ENCODE measurements at places on chromosomes 11 and 22. TPM values are rescaled to one million over a fixed set of nuclear protein-coding genes. Genes with fewer than 3 reads are reported as not detected.

GRCh38 chr11:67371189-67371910 lies 2.0 kb downstream of the CLCF1 start:
- DNase-seq = peak; percentile 76

- peak; percentile 84 for DNase-seq
Measured at GRCh38 chr11:11028017-11028692, 170.3 kb upstream of the ZBED5 start.

- DNase-seq = no peak
Measured at GRCh38 chr22:41030891-41031290, 61.5 kb upstream of the EP300 start.

DNA sequence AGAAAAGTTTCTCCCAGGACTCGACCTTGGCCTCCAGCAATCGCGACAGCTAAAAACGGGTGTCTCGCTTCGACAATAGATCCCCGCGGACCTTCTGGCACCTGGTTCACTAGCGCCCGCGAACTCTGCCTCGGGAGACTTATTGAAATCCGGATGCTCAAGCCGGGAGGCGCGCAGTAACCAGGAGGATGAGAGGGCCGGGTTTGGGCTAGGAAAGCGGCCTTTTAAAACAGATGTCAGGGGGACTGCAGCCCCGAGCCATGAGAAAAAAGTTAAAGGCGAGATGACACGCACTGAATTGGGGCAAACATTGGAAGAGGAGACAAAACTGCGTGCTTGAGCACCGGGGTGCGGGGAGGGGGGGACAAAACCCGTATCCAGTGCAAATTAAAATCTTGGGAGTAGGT lies 637 bp upstream of the ZBTB16 start:
- no peak for DNase-seq

- DNase-seq = peak; percentile 10
Measured at GRCh38 chr11:30919389-30920152, 333.4 kb upstream of the MPPED2 start.

DNA sequence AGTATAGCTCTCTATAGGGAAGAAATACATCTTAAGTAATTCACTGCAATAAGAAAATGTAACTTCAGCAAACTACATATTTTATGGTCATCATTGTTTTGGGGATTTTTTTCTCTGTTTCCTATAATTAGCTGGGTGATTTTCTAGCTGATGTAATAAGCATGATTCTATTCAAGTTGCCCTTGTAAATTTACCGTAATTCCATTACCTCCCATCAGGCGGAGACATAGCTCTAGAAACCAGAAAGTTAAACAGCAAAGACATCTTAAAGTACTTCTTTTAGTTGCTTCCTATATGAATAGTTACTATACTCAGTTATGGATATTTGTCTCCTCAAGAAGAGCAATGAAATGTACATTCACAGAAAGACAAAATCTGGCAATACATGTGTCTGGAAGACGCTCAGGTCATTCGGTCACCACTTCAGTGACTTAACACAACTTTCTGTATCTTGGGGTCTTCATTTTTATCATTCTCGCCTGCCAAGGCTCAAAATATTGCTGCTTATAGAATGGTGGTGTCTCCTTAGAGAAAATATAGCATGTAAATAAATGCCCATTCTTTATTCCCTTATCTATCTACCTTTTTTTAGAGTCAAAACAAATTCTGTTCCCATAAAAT lies 239.9 kb upstream of the ZC3H12C start:
- DNase-seq = peak; percentile 64

DNA sequence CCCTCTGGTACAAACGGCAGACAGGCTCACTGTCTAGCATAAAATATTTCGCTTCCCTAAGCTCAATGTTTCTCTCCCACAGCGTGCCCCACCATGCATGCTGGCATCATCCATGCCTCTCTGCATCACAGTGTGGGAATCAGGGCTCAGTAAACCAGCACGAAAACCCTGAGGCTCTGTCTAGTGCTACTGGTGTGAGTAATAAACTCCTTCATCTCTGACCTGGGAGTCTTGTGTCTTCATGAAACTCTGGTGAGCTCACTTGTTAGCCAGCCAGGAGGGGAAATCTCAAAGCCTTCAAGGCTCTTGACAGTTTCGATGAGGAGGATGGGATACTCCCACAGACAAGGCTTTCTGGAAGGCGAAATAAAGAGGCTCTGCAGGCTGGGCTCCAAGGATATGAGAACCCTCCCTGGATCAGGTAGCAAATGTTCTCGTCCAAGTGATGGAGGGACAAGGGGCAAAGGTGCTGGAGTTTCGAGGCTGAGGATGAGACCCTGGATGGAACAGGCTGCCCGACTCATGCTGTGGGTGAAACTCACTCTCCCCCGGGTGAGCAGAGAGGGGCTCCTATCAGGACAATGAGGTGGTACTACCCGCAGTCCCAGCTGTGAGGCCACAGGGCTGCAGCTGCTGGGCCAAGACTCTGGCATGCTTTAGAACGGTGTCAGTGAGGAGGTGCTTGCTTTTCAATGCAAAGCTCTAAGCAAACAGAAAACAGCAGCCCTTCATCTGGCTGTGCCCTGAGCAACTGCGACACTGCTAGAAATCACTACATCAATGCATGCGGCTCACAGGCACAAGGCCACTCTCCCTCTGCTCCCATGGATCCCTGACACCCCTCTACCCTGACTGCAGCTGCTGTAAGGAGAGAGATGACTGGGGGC lies 69.3 kb downstream of the SHANK2 start:
- no peak for DNase-seq

DNA sequence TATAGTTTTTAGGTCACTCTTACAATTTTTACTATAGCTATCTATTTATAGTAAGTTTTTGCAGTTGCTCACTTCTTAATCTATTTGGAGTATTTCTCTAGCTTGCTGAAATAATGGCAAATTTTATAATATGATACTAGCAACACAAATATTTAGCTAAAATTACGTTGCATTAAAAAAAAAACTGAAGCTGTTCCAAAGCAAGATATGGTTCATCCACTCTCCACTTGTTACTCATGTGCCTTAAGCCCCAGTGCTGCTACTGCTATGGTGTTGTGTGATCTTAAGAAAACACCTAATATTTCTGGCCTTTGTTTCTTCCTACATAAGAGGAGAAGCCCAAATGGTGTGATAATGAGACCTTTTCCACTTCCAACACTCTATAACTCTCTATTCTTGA lies 479 bp downstream of the MMP3 start:
- DNase-seq = no peak

DNA sequence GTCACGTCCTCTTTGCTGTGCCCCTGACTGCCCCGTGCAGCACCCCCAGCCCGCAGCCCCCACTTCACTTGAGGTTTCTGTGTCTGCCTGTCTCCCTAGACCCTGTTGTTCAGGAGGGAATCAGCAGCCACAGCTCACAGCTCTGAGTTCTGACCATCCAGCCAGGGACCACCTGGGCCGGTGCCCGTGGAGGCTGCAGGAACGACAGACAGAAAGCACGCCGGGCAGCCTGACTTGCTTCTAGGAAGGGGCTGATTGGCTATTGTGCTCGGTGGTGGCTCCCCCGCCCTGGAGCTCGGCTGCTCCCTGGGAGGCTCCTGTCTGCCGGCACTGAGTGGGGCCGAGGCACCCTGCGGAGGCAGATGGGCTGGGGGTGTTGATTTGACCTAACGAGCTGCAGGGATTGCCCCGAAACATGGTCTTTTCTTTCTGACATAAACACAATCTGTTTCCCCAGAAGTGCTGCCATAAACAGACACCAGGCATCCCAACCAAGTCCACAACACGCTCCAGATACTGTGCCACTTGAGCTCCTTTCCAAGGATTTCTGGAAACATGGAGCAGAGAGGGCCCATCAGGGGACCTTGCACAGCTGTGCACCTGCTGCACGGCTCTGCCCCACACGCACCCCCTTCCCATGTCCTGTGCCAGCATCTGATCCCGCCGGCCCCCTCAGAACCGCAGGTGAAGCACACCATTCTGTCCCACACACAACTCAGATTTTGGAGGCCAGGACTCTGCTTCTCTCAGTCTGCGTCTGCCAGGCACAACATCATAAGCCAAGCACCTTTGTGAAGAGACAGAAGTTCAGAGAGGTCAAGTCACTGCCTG lies 855.9 kb downstream of the TBC1D22A start:
- no peak for DNase-seq

- DNase-seq = peak; percentile 95
Measured at GRCh38 chr22:39528681-39529486, 3.7 kb downstream of the RPS19BP1 start.

DNA sequence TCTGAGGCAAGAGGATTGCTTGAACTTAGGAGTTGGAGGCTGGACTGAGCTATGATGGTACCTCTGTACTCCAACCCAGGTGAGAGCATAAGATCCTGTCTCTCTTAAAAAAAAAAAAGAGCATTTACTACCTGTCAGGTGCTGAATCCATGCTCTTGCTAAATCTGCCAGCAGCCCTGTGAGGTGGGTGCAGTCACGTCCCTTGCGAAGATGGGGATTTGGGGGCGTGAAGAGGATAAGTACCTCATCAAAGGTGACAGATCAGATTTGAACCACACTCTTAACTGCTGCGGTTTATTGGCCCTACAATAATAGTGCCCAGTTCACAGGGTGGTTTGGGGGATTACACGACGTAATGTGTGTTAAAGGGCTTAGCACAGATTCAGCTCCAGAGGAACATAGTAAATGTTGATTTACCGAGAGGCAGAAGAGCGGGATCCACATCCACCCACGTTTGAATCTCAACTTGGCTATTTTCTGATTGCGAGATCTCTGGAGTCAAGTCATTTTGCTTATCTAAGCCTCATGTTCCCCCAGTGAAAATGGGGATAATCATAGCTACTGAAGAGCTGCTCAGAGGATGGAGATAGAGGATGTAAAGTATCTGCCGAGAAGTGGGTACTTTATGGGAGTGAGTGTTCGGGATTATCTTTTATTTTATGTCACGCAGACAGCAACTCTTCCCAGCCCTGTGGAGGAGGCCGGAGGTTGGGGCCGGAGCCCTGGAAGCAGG lies 28.1 kb upstream of the LRRC10B start:
- DNase-seq = no peak

- no peak for DNase-seq
Measured at GRCh38 chr11:1012740-1013630, 23.5 kb downstream of the MUC6 start.

GRCh38 chr22:45172881-45173585 lies 9.3 kb downstream of the NUP50 start:
- peak; percentile 36 for DNase-seq

DNA sequence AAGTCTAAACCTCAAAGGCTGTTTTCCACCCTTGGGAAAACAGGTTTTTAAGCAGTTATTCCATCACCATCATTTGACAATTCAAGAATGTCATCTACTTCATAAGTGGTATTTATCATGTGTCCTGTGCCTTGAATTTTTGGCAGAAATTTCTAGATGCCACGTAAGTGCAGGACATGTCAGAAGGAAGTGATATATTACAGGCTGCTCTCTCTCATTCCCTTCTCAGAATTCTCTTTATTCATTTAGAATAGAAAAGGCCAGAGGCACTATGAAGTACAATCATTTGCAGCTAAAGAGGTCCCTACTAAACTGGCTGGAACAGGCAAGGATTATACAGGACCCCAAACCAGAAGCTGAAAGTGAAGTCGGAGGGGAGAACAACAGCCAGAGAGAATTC lies 11.9 kb downstream of the RBFOX2 start:
- DNase-seq = no peak

- peak; percentile 7 for DNase-seq
Measured at GRCh38 chr22:39815932-39816331, 77.6 kb downstream of the ENTHD1 start.

- DNase-seq = peak; percentile 5
Measured at GRCh38 chr11:32450372-32450771, 15.0 kb upstream of the WT1 start.

DNA sequence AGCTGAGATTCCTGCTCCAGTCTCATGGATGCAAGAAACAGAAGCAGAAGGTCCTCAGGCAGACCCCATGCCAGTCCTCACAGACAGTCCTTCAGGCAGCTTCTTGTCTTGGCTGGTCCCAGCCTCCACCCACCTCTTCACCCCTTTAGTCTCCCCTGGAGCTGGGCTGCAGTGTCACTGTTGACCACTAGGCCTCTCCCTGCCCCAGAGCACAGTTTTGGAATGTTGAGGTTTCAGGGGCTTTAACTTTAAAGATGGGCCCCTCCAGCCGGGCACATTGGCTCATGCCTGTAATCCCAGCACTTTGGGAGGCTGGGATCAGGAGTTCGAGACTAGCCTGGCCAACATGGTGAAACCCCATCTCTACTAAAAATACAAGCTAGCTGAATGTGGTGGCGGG lies 39.5 kb upstream of the GCAT start:
- no peak for DNase-seq

GRCh38 chr11:46229230-46229629 lies 48.2 kb upstream of the CREB3L1 start:
- no peak for DNase-seq

- DNase-seq = no peak
Measured at GRCh38 chr11:113045146-113045545, 83.9 kb downstream of the NCAM1 start.

DNA sequence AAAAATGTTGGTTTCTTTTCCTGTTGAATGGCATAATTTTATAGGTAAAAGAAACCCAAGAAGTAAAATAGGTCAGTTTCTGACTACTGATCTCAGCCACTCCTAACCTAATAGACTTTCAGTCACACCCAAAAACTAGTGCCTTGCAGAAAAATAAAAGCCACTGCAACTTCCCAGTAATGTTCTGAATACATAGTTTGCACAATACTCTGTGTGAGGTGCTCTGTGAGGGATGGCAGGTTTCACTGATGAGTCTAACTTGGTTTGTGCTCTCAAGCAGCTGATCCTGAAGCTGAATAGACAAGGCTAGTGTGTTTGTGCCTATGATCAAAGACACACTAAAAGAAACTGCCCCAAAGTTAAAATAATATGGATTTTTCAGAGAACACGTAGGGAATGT lies 758.3 kb downstream of the NELL1 start:
- DNase-seq = no peak

DNA sequence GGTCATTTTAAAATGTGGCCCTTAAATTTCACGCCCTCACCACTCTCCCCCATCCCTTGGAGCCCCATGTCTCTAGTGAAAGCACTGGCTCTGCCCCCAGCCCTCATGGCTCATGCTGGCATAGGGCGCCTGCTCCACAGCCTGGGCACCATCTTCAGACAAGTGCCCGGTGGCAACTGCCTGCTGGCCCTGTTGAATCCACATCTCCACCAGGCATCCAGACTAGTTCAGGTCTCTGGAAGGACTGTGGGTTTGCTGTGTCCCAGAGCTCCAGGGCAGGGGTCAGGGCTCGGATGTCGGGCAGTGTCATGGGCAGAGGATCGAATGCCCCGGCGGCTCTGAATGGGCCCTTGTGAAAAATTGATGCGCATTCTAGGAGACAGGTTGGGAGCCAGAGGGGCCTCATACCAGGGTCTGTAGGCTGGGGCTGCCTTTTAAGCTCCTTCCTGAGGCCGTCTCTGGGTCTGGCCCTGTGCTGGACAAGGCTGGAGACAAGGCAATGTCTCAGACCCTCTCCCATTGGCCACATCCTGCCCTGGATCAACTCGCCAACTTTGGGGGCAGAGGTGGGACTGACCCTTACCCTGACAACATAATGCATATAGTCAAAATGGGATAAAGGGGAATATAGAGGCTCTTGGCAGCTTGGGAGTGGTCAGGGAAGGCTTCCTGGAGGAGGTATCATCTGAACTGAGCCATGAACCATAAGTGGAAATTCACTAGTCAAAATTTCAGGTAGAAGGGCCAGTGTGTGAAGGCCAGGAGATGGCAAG lies 1.2 kb downstream of the MYO7A start:
- no peak for DNase-seq

Gene APOL5
- total RNA-seq = not detected

Gene ELFN2
- total RNA-seq = not detected

Gene CST6
- not detected for total RNA-seq

Gene C1QTNF5
- total RNA-seq = 12.8 TPM

Gene DMC1
- not detected for total RNA-seq

Gene CAPRIN1
- 140 TPM for total RNA-seq

Gene KRTAP5-8
- not detected for total RNA-seq

Gene SCGB1A1
- not detected for total RNA-seq

Gene SCT
- total RNA-seq = not detected
